ENCODE measurements at places on chromosomes 12 and 14. TPM values are rescaled to one million over a fixed set of nuclear protein-coding genes. Genes with fewer than 3 reads are reported as not detected.

CACNA1C gene
- total RNA-seq, result 0.38 TPM

SAMD15 gene
- total RNA-seq, result 0.38 TPM

DDX24 gene
- 90.8 TPM for total RNA-seq

MGP gene
- total RNA-seq, result 328 TPM

RNASE3 gene
- total RNA-seq, result not detected

Data from dermis microvascular lymphatic vessel endothelial cell (primary cell).